ENCODE measurements at places on chromosomes 1 and 21.

GRCh38 chr1:230152999-230153398 is 86.0 kb downstream of the GALNT2 start:
- no peak for DNase-seq

GRCh38 chr1:44417351-44418021 is 12.4 kb downstream of the RNF220 start:
- no peak for DNase-seq

GRCh38 chr1:193417945-193418744 is 231.7 kb upstream of the B3GALT2 start:
- no peak for DNase-seq

DNA sequence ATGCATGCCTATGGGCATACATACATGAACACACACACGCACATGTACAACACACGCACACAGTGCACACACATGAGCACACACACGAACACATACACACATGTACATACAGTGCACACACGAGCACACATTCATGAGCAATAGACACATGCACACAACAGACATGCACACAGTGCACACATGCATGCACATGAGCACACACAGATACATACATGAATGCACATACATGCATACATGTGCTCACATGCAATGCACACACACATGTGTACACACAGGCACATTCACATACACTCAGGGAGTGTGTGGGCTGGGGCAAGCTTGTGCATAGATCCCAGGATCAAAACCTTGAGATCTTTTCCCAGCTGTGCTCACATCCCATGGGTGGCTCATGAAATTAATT is 18.9 kb downstream of the CRYAA start:
- DNase-seq = no peak

GRCh38 chr1:239922778-239923522 is 168.7 kb upstream of the FMN2 start:
- no peak for DNase-seq

GRCh38 chr1:148309940-148310500 is 157.9 kb upstream of the NBPF11 start:
- DNase-seq = no peak

GRCh38 chr1:232226197-232226712 is 403.7 kb downstream of the SIPA1L2 start:
- peak; percentile 45 for DNase-seq

DNA sequence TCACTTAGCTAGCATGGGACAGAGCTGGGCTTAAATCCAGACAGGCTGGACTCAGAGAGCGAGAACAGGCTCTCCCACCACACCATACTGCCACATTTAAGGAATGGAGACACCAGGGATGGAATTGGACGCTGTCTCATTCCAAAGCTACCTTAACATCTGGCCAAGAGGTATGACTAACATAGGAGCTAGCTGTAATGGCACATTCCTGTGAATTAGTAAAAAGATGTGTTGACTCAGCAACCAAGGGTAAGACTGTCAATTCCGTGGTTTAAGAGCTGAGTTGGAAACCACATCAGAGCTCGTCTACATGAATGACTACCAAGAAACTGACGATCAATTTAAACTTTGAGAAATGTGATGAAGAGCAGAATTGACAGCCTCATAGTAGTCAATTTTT is 8.3 kb upstream of the TNFRSF9 start:
- peak; percentile 79 for DNase-seq

DNA sequence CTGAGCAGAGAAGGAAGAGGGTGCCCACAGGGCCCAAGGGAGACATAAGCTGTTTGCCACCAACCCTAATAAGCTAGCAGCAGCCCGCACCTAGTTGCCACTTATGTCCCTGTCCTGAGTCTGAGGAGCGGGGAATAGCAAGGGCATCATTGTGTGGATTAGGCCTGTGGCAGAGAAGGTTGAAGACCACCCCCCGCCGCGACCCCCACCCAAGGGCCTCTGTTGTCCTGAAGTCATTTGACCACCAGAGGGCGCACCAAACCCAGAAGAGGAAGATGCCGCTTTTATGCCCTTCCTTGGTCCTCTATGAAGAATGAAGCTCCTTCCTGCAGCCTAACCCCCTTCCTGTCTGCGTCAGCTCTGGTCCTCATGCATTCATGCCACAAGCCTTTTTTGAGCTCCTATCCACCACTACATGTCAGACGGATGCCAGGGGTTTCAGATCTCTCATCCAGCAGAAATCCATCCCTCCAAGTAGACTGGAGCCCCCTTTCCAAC is 16.6 kb downstream of the RHBG start:
- DNase-seq = peak; percentile 97

DNA sequence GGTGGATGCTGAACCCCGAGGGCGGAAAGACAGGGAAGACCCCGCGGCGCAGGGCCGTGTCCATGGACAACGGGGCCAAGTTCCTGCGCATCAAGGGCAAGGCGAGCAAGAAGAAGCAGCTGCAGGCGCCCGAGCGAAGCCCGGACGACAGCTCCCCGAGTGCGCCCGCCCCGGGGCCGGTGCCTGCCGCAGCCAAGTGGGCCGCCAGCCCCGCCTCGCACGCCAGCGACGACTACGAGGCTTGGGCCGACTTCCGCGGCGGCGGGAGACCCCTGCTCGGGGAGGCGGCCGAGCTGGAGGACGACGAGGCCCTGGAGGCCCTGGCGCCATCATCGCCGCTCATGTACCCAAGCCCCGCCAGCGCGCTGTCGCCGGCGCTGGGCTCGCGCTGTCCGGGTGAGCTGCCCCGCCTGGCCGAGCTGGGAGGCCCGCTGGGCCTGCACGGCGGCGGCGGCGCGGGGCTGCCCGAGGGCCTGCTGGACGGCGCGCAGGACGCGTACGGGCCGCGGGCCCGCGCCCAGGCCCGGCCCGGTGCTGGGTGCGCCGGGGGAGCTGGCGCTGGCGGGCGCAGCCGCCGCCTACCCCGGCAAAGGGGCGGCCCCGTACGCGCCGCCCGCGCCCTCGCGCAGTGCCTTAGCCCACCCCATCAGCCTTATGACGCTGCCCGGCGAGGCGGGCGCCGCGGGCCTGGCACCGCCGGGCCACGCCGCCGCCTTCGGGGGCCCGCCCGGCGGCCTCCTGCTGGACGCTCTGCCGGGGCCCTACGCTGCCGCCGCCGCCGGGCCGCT is 20.7 kb downstream of the FOXO6 start:
- no peak for DNase-seq

GRCh38 chr1:62436466-62437272 is at the start of gene USP1:
Gene USP1, plus strand, starts transcription at chr1:62437049. Its CDS starts 2,819 bp downstream, at chr1:62439868.
- DNase-seq = peak; percentile 87

- no peak for DNase-seq
Observed at GRCh38 chr1:158115126-158115525, 65.6 kb upstream of the CD1D start.

GRCh38 chr1:182817802-182818201 is 21.3 kb upstream of the DHX9 start:
- DNase-seq = no peak

GRCh38 chr1:209662879-209663327 is 10.7 kb upstream of the LAMB3 start:
- no peak for DNase-seq

DNA sequence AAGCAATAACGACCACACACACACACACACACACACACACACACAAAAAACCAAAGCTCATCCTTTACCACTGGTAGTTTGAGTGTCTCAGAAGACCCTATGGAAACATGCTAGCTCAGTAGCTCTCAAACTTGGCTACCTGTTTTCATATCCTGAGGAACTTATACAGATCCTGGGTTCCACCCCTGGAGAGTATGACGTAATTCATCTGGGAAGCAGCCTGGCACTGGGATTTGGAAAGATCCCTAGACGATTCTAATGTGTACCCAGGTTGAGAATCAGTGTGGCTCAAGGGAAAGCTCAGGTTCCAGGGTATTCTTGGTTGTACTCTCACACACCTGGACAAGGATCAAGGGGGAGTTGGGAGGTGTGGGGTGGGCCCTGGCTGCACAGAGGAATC is 85.9 kb downstream of the SELENOF start:
- DNase-seq = no peak

GRCh38 chr1:32199043-32199716 is 1.2 kb upstream of the CCDC28B start:
- no peak for DNase-seq

- DNase-seq = no peak
Observed at GRCh38 chr1:204576422-204576821, 60.2 kb downstream of the MDM4 start.

- DNase-seq = no peak
Observed at GRCh38 chr1:228338521-228339051, 68.0 kb downstream of the TRIM11 start.

DNA sequence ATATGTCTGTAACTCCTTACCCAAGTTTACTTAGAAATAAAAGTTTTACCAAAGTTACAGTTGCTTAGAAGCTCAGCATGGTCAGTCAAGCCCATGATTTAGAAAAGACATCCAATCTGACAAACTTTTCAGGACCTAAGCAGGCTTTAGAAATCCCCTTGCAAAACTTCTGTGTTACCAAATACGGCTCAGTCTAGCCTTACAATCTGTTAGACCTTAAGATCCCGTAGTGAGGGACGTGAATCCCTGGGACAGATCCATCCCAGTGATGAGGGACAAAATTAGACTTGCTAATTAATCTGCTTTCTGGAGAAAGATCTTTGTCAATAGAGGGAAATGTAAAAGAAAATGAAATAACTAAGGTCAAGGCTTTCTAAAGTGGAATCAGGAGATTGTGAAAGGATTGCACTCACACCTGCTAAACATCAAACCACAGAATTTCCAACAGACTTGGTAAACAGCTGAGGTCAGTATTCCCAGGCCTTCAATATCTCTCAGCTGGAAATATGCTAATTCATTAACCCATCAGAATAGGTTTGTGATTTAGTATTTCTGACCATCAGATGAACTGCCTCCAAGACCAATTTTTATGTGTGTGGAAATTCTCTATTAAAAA is 375.3 kb downstream of the DUSP10 start:
- DNase-seq = no peak

- no peak for DNase-seq
Observed at GRCh38 chr1:19169642-19170041, 40.4 kb downstream of the UBR4 start.

All from H54 (cell line).